Activated T-helper 17 cell treated with anti-CD3 and anti-CD28 coated beads, Interleukin-2, amount 50 U/mL, for 72 hours (primary cell): ENCODE measurements at places on chromosomes 2 and 18. TPM values are rescaled to one million over a fixed set of nuclear protein-coding genes. Genes with fewer than 3 reads are reported as not detected.
A peak's percentile ranks its signal among the peaks of the same experiment; 100 is the strongest.

- no peak for ATAC-seq
Measured at GRCh38 chr2:126652323-126652891, 3.6 kb upstream of the GYPC start.

- no peak for ATAC-seq
Measured at GRCh38 chr2:143176606-143177005, 47.4 kb downstream of the ARHGAP15 start.

- no peak for ATAC-seq
Measured at GRCh38 chr18:23951206-23951605, 63.3 kb upstream of the TTC39C start.

- ATAC-seq, result peak; percentile 65
Measured at GRCh38 chr2:172461591-172462372, 34.4 kb downstream of the ITGA6 start.

- no peak for ATAC-seq
Measured at GRCh38 chr18:65906621-65907034, 155.8 kb downstream of the CDH7 start.

COLEC12 gene
- not detected for total RNA-seq

GRCh38 chr2:120599072-120599471 is 136.6 kb upstream of the GLI2 start:
- no peak for ATAC-seq

DNA sequence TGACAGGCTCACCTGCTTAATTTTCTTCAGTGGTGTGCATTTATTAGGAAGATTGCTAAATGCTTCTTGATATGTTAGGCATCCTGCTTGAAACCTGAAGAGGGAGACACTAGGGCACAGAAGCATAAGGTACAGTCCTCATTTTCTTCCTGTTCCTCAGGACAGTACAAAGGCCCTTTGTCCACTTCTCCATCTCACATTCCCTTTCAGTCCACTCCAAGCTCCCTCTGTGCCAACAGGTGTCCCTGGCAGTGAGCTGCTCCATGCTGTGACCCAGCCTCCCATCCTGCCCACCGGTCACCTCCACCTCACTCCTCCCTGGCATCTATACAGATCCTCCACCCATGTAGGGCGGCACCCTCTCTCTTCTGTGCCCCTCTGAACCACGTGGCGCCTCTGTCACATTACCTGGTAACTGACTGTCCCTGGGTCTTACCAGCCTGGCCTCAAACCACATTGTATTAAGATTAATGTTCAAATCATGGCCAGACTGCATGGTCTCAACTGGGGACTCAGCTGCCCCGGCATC is 162.8 kb downstream of the VAPA start:
- no peak for ATAC-seq

DNA sequence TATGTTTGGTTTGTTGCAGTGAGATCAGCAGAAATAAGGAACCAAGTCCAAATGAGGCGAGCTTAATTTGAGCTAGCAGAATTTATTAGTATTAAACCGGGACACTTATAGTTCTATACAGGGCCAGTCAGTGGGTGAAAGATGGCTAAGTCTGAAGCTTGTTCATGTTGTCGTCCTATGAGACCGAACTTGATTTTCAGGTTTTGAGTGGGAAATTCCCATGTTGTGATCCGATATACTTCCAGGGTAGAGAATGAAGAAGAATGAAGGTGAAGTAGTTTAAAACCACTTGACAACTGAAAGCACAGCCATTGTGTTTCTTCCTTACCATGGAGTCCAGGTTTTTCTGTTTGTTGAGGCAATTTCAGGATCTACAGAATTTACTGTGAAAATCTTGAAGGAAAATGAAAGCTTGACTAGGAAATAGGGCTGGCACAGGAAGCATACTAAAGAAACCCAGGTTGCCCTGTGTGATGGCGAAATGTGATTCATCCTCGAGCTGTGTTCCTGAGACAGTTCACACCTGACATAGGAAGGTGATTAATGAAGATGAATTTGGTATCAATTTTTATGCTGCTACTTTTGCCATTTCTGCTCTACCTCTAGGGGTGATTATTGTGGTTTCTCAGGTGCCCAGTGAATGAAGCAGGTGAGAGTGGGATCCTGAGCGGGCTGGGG is 37.6 kb upstream of the MGAT5 start:
- no peak for ATAC-seq

LAMA1 gene
- total RNA-seq, result not detected
